Fibroblast of the aortic adventitia (primary cell): ENCODE measurements at places on chromosomes 12 and 14. TPM values are rescaled to one million over a fixed set of nuclear protein-coding genes. Genes with fewer than 3 reads are reported as not detected.

Gene ACVRL1
- 50.3 and 56.5 TPM in 2 replicates for total RNA-seq

Gene TPH2
- total RNA-seq = not detected in 2 replicates

Gene SLC17A8
- total RNA-seq = not detected in 2 replicates

Gene FBXW8
- 6.6 and 11.2 TPM in 2 replicates for total RNA-seq

Gene C1QL4
- 0.18 TPM in 1 of 2 replicates, not detected in the other for total RNA-seq

Gene OTX2
- total RNA-seq = not detected in 2 replicates

Gene SLC39A9
- 64.6 and 118 TPM in 2 replicates for total RNA-seq

Gene BLTP3B
- total RNA-seq = 54.7 and 72.9 TPM in 2 replicates

Gene CLECL1
- total RNA-seq = not detected in 2 replicates

Gene MAP1LC3B2
- total RNA-seq = not detected in 2 replicates

Gene NGB
- not detected in 2 replicates for total RNA-seq

Gene SMOC1
- total RNA-seq = 0.25 and 1.1 TPM in 2 replicates
